ENCODE measurements at places on chromosomes 2 and 18.

DNA sequence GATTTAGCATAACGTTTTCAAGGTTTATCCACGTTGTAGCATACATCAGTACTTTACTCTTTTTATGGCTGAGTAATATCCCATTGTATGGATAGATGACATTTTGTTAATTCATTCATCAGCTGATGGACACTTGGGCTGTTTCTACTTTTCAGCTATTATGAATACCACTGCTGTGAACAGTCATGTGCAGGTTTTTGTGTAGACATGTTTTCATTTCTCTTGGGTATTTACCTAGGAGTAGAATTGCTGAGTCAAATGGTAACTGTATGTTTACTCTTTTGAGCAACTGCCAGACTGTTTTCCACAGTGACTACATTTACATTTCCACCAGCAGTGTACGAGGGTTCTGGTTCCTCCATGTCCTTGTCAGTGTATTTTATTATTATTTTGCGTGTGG lies 33.9 kb downstream of the COX7A2L start:
- DNase-seq, result no peak

- no peak for DNase-seq
Measured at GRCh38 chr2:238854699-238855229, 6.9 kb downstream of the TWIST2 start.

GRCh38 chr2:27622921-27623384 lies 5.9 kb downstream of the CCDC121 start:
- DNase-seq, result no peak

- DNase-seq, result no peak
Measured at GRCh38 chr2:105671156-105671555, 73.6 kb upstream of the NCK2 start.
